ENCODE measurements at places on chromosomes 3 and 15. TPM values are rescaled to one million over a fixed set of nuclear protein-coding genes. Genes with fewer than 3 reads are reported as not detected.
A peak's percentile ranks its signal among the peaks of the same experiment; 100 is the strongest.

DNA sequence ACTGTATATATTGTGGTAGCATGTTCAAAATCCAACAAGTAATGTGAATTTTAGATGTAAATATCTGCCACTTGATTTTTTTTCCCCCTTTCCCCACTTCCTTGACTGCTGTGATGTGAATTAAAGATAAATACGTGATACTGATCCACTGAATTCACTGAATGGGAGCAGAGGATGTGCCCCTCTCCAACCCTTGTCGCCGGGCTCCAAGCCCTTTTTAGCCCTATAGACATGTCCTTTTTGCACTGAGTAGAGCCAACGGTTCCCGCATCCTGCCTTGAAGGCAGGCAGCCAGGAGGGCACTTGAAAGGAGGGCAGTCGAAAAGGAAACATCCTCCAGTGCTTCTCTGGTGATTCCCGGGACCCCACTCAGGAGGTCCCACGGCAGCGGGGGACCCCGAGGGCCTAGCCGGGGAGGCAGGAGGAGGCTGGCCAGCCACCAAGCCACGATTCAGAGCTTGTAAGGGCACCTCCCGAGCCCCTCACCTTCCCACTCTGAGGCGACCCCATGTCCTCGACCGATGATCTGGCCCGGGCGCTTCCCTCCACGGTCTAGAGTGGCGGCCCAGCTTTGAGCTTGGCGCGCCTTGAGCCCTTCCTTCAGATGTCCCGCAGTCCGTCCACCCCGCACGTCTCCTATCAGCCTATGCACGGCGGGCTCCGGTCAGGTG, 901 bp upstream of the MANF start:
- DNase-seq: no peak

The UBA5 gene
- 21.3 TPM for polyA plus RNA-seq

The AP4E1 gene
- polyA plus RNA-seq: 9.6 TPM

The ADIPOQ gene
- polyA plus RNA-seq: 0.12 TPM

DNA sequence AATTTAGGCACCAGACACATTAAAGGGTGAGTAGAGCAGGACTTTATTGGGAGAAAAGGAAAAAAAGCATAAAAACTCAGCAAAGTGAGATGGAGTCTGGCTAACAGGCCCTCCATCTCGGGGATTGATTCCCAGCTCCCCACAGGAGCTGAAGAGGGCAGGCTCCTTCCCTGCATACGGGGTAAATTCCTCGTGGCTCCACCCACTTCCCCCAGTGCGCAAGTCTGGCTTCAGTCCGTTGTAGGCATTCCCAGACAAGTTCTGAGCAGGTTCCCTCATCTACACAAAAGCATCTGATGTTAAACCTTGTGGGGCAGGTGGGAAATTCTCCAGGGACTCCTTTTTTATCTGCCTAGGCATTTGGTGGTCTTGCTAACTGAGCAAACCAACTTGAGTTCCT, 722.6 kb downstream of the ZNF385D start:
- no peak for DNase-seq

GRCh38 chr15:22979238-22980188, 655 bp downstream of the CYFIP1 start:
- peak; percentile 46 for DNase-seq

DNA sequence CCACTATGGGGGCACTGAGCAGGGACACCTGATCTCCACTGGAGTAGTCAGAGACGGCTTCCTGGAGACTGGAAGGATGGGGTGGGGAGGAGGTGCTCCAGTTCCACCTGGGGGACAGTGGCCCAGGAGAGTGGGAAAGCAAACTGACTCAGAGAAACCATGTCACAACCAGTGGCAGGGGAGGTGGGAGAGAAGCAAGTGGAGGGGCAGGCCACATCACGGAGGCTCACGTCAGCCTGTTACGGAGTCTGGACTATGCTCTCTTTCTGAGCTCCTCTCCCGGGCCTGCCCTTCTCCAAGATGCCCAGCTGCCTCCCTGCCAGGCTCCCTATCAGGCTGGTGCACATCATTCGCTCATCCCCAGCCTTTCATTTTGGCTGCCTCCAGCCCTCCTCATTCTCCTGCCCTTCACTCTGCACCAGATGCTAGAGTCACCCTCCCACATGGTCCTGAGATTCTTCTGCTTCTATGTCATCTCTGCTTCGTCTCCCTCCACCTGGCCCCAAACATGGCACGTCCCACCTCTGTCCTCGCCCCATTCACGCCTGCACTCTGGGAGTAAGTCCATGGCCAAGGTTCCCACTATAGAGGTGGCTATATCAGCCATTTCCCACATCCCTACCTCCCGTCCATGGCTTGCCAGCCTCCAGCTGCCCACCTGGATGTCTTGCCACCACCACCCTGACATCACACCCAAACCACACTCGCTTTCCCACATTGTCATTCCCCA, 100.3 kb downstream of the ADCY5 start:
- DNase-seq: no peak

GRCh38 chr3:72270072-72270681, 485.2 kb upstream of the PROK2 start:
- peak; percentile 65 for DNase-seq

Measured in muscle of arm (tissue), 14 donors.